ENCODE measurements at places on chromosomes 1 and 21.

DNA sequence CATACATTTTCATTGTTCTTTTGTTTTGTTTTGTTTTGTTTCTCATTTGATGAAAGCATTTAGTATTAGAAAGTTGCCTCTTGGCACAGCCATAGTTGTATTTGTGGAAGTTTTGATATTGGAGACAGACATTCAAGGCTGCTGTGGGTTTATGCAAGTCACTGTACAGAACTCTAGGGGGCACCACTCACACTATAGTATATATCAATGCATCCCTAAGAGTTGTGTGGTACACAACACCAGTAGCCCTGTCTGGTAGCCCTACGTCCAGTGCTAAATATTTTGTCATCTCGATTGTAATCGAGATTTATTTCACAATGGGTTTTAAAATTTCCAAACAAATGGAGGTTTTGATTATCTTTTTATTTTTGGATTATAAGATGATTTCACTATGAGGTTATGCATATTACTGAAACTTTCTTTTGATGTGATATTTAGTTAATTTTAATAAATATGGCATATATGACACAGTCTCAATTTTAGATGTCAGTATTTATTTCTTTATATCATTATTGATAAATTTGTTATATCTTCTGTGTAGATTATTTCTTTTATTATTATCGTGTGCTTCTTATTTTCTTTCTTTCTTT lies 112.2 kb downstream of the NR5A2 start:
- no peaks in the 10 kb centered on the region for H3K27me3 ChIP-seq
- H3K27ac ChIP-seq = no peak overlapping the region

DNA sequence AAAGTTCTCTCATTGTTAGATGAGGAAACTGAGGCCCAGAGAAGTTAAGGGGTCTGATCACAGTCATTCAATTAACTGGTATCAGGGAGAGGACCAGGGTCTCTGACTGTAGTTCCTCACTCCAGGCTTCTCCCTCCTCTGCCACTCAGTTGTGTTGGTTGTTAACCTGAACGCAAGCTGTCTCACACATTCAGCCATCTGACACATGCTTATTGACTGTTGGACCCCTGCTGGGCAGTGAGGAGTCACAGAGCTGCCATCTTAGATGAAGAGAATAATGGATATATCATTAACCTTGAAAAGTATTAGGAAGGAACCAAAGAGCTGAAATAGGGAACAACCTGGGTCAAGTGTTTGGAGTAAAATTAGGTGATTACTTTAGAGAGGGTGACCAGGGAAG lies 194.8 kb downstream of the ZZZ3 start:
- no peak overlapping the region for H3K4me3 ChIP-seq
- H3K27me3 ChIP-seq = peaks cover 3% of the 10 kb centered on the region
- no peaks in the 10 kb centered on the region for H3K4me1 ChIP-seq
- H3K27ac ChIP-seq = no peak overlapping the region
- no peak for DNase-seq

- H3K36me3 ChIP-seq = no peaks in the 10 kb centered on the region
- no peaks in the 10 kb centered on the region for H3K4me1 ChIP-seq
- DNase-seq = no peak
- no peak overlapping the region for H3K4me3 ChIP-seq
- H3K27ac ChIP-seq = no peak overlapping the region
Observed at GRCh38 chr1:60255565-60255964, 182.0 kb upstream of the C1orf87 start.

- no peak for DNase-seq
- no peaks in the 10 kb centered on the region for H3K27me3 ChIP-seq
- no peaks in the 10 kb centered on the region for H3K4me1 ChIP-seq
- no peak overlapping the region for H3K4me3 ChIP-seq
Observed at GRCh38 chr1:11188381-11188780, 774 bp upstream of the ANGPTL7 start.

- peak overlapping the region; percentile 68 for H3K4me3 ChIP-seq
- no peak for DNase-seq
- H3K4me1 ChIP-seq = peaks cover 60% of the 10 kb centered on the region
Observed at GRCh38 chr1:23905461-23906025, 7.6 kb downstream of the CNR2 start.

GRCh38 chr1:110555807-110556470 lies 37.0 kb upstream of the KCNA10 start:
- no peak for DNase-seq
- no peak overlapping the region for H3K27ac ChIP-seq
- peaks cover 17% of the 10 kb centered on the region for H3K27me3 ChIP-seq
- H3K4me3 ChIP-seq = peak overlapping the region; percentile 18
- H3K36me3 ChIP-seq = no peaks in the 10 kb centered on the region
- no peaks in the 10 kb centered on the region for H3K4me1 ChIP-seq

DNA sequence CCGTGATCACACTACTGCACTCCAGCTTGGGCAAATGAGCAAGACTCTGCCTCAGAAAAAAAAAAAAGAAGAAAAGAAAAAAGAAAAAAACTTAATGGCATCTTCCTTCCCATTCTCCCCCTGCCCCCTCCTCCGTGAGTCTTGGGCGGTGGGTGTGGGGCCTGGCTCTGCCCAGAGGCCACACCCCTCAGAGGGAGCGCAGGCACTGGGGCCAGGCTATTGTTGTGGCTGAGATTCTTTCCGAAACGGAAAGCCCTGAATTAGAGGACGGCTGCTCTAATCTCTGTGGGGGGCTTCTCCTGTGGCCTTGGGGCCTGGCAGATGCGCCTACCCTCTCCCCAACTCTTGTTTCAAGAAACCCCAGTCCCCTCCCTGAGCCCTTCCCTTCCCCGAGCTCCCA lies 4.1 kb upstream of the FAM110D start:
- H3K36me3 ChIP-seq = no peaks in the 10 kb centered on the region
- H3K27ac ChIP-seq = no peak overlapping the region
- no peak for DNase-seq
- no peaks in the 10 kb centered on the region for H3K4me1 ChIP-seq
- H3K4me3 ChIP-seq = no peak overlapping the region

DNA sequence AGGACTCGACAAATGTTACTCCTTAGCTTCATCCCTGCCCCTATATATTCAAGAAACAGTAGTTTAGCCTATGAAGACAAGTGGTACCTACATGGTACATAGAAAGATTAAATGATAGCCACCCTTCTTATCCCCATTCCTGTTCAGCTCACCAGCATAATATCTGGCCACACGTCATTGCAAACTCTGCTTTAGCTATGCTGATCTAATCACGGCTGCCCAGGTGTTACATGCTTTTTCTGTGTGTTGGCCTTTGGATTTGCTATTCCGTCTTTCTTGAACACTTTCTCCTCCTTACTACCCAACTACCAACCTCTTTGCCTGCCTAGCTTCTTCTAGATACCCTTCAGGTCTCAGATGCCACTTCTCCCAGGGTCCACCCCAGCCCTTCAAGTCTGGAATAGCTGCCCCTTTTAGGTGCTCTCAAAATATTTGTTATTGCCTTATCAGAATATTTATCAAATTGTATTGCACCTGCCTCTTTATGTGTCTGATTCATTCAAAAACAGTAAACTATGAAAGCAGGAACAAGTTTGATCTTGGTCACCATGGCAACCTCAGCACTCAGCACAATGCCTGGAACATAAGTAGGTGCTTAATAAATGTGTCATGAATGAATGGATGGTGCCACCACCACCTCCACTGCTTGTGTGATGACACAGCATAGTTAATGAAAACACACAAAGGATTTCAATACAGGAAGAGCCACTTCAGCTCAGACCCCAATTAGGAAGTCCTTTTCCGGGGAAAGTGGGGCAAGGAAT lies 11.4 kb upstream of the DNASE2B start:
- no peak overlapping the region for H3K27ac ChIP-seq
- no peaks in the 10 kb centered on the region for H3K4me1 ChIP-seq
- DNase-seq = no peak
- no peaks in the 10 kb centered on the region for H3K36me3 ChIP-seq
- H3K4me3 ChIP-seq = no peak overlapping the region

GRCh38 chr1:157994704-157995582 lies 1.5 kb downstream of the KIRREL1 start:
- H3K36me3 ChIP-seq = no peaks in the 10 kb centered on the region
- peak overlapping the region; percentile 28 for H3K4me3 ChIP-seq
- peaks cover 26% of the 10 kb centered on the region for H3K27me3 ChIP-seq
- peaks cover 14% of the 10 kb centered on the region for H3K4me1 ChIP-seq

DNA sequence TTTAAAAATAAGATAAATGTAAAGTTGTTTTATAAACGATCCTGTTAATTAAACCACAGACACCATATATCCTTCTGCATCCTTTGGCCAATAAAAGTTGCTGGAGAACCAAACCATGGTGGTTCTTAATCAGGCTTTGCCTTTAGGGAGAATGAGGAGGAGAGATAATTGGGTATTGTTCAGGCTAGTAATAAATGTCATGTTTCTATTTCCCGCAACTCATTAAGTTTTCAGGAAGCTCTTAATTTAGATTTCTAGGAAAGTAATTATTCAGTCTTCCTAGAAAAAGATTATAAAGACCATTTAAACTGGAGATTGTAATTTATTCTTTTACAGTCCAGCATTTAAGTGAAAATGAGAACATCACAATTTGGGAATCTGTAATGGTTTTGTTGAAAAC lies 34.5 kb downstream of the RAB4A start:
- no peaks in the 10 kb centered on the region for H3K4me1 ChIP-seq
- H3K27me3 ChIP-seq = no peaks in the 10 kb centered on the region
- no peak overlapping the region for H3K4me3 ChIP-seq
- H3K36me3 ChIP-seq = peaks cover 15% of the 10 kb centered on the region
- DNase-seq = no peak

DNA sequence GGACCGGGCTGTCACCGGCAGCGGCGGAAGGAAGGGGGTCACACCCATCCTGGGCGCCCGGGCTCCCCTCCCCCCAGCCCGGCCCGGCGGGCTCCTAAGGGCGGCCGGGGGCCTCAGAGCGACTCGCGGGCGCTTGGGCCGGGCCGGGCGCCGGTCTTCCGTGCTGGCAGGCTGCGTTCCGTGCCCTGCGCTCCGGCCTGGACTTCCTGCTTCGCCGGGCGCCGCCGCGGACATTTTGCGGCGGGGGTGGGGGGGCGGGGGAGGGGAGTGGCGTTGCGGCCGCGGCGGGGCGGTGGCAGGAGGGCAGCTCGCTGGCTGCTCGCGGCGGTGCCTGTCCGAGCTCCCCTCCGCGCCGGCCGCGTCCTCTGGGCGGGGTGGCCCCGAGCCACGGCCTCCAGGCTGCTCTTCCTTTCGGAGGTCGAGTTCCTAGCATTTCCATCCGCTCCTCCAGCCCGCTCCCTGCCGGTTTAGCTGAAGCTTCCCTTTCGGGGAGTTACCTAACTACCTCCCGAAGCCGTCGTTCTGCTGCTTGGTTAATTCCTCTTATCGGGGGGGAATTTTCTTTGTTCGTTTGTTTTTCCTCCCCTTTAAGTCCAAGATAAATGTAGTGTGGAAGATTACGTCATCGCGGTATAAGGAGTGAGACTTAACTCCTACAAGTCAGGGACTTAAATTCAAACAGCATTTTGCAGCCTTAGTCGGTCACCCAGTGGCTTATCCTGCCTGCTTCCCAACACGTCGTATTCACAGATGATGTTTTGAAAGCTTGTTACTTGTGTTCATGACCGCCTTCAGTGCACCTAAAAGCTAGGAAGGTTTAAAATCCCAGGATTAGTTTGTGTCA lies 730 bp downstream of the CDC42 start:
- peak; percentile 70 for DNase-seq
- no peaks in the 10 kb centered on the region for H3K27me3 ChIP-seq
- peaks cover 13% of the 10 kb centered on the region for H3K36me3 ChIP-seq
- peaks cover 22% of the 10 kb centered on the region for H3K4me1 ChIP-seq
- H3K27ac ChIP-seq = peak overlapping the region; percentile 99
- peak overlapping the region; percentile 98 for H3K4me3 ChIP-seq

DNA sequence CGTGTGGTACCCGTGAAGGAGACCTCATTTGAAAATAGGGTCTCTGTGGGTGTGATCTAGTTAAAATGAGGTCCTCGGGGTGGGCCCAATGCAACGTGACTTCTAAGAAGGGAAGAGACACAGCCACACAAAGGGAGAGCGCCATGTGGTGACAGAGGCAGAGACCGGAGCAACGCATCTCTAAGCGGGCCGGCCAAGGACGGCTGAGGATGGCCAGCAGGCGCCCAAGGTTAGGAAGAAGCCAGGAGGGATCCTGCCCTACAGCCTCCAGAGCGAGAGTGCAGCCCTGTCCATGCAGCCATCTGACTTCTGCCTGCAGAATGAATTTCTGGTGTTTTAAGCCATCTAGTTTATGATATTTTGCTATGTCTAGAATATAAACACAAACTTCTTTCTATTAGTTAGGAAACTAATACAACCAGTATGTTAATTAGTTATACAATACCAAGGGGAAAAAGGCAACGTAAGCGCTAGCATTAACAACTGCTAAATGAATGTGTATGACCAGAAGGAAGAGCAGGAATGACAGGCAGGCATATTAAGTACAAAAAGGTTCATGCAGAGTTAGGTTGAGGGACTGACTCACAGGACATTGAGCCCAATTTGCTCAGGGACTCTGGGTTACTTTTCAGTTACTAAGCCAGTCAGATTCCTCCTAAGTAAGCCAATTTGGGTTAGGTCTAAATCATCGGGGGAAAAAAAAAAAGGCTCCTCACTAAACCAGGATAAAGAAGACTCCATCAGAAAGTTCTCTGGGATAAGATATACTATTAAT lies 4.1 kb downstream of the CEP104 start:
- no peak overlapping the region for H3K27ac ChIP-seq
- H3K27me3 ChIP-seq = no peaks in the 10 kb centered on the region
- no peak overlapping the region for H3K4me3 ChIP-seq
- peaks cover 11% of the 10 kb centered on the region for H3K4me1 ChIP-seq

DNA sequence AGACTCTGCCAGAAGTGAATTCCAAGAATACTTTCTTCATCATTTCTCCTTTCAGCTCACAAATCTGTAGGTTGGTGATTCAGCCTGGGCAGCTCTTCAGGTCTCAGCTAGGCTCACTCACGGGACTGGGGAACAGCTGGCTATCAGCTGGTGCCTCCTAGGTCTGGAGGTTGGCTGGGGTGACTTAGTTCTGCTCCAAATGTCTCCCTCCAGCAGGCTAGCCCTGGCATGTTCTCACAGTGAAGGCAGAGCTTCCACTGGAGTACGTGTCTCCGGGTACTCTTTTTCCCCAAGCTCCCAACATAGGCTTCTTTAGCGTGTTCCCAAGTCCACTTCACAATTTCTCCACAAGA lies 12.5 kb upstream of the VAMP4 start:
- no peaks in the 10 kb centered on the region for H3K36me3 ChIP-seq
- H3K27me3 ChIP-seq = peaks cover 12% of the 10 kb centered on the region
- DNase-seq = no peak
- no peak overlapping the region for H3K4me3 ChIP-seq
- H3K4me1 ChIP-seq = no peaks in the 10 kb centered on the region

GRCh38 chr1:16152481-16153087 lies 3.3 kb downstream of the EPHA2 start:
- H3K27ac ChIP-seq = no peak overlapping the region
- DNase-seq = no peak
- peaks cover 21% of the 10 kb centered on the region for H3K27me3 ChIP-seq
- peaks cover 9% of the 10 kb centered on the region for H3K4me1 ChIP-seq
- no peak overlapping the region for H3K4me3 ChIP-seq
- H3K36me3 ChIP-seq = no peaks in the 10 kb centered on the region
